ENCODE measurements at places on chromosomes 4 and X.
A peak's percentile ranks its signal among the peaks of the same experiment; 100 is the strongest.

DNA sequence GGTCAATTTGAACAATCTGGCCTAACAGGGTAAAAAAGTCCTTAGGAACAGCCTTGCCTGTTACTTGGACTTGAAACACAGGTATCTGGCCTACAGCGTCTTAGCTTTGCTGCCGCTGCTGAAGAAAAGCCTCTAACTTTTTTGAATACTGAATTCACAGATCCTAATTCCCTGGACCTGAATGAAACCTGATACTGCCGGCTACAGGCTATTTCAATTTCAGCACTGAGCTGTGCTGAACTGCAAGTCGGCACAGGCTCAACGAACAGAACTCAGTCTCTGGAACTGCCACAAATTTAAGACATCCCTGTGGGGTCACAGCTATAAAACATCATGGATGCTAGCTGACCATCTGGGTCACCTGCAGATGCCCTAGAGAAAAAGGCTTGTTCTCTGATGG, 7.2 kb downstream of the NR0B1 start:
- peak; percentile 11 for DNase-seq

DNA sequence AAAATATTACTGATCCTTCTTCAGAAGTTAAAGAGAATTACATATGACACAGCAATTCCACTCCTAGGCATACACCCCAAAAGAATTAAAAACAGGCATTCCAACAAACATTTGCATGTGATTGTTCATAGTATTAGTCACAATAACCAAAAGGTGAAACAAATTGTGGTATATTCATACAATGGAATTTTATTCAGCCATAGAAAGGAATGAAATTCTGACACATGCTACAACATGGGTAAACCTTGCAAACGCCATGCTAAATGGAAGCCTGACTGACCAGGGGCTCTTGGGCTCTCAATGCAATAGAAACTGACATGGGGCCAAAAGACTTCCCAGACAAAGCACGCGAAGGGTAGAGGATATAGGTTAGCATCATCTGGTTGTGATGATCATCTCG, 62.1 kb upstream of the S100G start:
- DNase-seq = peak; percentile 36

- DNase-seq = no peak
Measured at GRCh38 chrX:48580662-48581061, 6.4 kb downstream of the RBM3 start.

- DNase-seq = peak; percentile 16
Measured at GRCh38 chrX:71917621-71918343, 7.1 kb downstream of the NHSL2 start.

GRCh38 chr4:14028862-14029261, 401.3 kb upstream of the BOD1L1 start:
- DNase-seq = no peak

DNA sequence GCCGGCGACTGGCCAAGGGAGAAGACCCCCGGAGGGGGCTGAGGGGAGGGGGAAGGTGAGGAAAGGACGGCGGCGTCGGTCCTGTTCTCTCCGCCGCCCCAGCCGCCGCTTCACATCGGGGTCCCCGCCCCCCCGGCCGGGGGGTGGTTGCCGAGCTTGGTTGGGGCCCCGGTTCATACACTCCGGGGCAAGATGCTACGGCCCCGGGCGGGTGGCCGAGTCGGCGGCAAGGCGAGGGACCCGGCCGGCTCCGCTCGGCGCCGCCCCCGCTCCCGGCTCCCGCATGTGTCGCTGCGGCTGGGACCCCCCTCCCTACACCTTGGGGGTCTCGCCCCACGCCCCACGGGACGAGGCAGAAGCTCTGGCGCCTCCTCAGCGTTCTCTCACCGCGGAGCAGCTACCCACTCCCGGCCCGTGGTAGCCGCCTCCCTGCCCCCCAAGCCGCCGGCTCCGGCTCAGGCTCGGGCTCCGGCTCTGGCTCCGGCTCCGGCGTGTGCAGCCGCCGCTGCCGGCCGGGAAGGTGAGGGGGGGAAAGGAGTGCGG, 461 bp downstream of the FBXW7 start:
- DNase-seq = no peak

- no peak for DNase-seq
Measured at GRCh38 chrX:96824166-96824565, 59.5 kb upstream of the RPA4 start.

DNA sequence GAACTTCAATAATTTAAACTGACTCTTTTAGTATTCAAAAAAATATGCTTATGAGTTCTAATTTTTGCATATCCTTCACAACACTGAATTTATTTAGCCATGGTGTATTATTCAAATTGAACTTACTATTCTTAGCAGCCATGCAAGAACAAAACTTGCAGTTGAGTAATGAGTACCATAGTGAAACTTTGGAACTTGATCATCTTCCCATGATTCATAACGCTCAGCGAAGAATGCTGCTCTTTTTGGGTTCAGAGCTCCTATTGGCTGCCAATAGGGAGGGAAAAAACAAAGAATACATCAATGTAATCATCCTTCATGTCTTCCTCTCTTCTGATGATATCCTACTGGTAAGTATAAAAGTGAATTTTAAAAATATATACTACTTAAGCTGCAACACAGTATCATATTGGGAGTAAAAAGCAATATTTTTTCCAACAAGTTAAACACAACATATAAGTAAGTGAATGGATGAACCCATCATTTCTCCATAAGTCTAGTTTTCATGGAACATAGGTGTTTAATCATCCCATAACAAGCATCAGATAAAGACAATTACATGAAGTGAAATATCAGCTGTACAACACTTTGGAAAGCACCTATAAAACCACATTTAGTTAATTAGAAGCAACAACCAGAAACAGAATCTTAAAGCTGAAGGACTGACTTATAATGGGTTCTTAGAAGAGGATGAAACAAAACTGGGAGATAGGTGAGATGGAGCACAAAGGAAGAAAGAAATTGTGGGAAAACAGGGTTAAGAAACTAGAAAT, 145.2 kb upstream of the MAB21L2 start:
- DNase-seq = no peak

DNA sequence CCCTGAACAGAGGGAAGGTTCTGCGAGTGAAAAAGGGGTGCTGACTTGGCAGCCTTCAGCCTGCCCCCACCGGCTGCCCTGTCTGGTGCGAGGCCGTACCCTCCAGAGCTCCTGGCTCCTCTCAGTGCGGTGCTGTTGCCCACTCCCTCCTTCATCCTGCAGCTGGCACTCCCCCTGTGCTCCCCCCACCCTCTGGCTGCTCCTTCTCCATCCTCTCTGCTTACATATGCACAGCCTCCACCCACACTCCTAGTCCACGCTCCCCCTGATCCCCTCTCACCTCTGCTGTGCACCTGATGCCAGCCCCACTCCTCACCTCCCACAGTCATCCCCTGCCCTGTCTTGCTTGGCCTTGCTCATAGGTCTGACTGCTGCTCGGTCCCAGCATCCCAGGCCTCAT, 9.9 kb downstream of the MAN2B2 start:
- no peak for DNase-seq

GRCh38 chr4:121656269-121656641, 40.5 kb downstream of the ANXA5 start:
- peak; percentile 83 for DNase-seq

DNA sequence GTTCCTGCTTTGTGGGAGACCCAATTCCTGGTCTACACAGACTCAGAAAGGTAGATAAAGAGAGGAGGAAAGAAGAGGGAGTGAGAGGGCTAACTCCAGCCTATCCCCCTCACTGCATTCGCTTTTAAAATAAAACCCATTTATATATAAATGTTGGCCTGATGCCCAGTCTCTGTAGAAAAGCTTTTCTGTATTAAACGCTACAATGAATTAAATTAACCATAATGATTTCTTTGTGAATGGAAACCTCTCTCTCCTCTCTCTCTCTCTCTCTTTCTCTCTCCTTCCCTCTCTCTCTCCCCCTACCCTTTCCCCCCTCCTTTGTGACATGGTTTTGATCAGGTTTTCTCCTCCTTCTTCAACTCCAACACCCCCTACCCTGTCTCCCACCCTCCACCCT, 34.8 kb downstream of the PJA1 start:
- no peak for DNase-seq

- DNase-seq = peak; percentile 48
Measured at GRCh38 chrX:34918091-34918736, 24.4 kb upstream of the FAM47B start.

- no peak for DNase-seq
Measured at GRCh38 chr4:101039367-101039766, 308.0 kb downstream of the PPP3CA start.

DNA sequence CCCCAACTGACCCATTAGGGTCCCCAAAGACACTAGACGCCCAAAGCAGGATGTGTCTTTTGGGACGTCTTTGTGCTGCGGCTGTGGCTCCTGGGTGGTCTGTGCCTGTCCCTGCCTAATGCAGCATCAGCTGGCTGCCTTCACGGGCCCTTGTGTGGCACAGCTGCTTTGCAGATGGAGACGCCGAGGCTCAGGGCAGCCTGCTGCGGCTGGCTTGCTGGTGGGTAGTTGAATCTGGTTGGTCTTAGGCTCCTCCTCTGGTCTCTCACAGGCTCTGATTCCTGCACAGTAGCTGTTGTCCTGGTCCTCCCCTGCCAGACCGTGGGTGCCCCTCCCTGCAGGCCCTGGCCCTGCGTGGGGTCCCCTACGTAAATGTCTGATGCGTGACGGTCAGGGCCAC, 8.1 kb downstream of the CPZ start:
- DNase-seq = no peak

DNA sequence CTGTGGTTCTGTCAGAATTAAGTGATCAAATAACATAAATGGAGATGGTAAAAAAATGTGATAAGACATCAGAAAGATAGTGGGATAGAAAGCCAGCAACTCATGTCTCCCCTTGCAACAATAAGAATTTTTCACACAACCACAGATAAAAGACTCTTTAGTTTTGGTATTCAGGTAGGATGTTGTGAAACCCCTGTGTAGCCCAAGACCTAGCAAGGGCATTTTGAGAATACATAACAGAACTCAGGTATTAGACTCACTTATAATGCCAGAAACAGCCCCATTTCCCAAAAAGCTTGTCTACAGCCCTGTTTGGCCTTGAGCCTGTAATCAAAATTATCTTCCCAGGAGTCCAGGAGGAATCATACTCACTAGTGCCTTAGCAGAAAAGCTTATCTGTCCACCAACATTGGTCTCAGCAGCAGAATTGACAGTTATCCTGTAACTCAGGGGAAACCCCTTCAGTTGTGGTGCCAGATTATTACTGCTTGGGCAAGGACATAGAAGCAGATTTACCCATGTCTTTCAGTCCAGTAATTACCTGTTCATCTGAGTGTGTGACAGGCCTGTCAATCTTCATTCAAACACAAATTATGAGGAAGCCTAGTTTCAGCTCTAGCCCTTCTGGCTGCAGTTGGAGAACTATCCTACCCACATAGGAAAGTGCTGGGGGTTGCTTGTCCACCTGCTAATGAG, 41.0 kb upstream of the UGT2B17 start:
- no peak for DNase-seq

- DNase-seq = no peak
Measured at GRCh38 chrX:42954880-42955279, 176.9 kb upstream of the PPP1R2C start.

- DNase-seq = no peak
Measured at GRCh38 chrX:150337026-150337425, 26.1 kb upstream of the MAMLD1 start.

DNA sequence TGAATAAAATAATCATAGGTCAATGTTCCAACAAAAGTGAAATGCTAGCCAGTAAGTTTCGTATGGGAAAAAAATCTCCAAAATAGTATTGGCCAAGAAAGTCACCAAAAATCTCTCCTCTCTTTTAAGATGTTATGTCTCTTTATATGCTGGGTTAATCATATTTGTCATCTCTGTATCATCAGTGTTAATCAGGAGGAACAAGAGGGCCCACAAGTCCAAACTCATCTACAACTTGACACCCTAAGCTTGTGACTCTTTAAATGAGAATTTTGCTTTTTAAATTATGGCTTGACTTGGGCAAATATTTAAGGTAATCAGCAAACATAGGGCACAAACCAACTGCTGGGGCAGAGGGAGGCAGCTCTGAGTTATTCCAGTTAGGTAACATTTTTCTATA, 75.5 kb downstream of the AMMECR1 start:
- DNase-seq = no peak

GRCh38 chr4:84638092-84638491, 55.2 kb downstream of the CDS1 start:
- no peak for DNase-seq

- no peak for DNase-seq
Measured at GRCh38 chr4:88481537-88481936, 24.6 kb downstream of the HERC5 start.

- no peak for DNase-seq
Measured at GRCh38 chr4:150402871-150403272, 179.1 kb upstream of the MAB21L2 start.

- no peak for DNase-seq
Measured at GRCh38 chrX:9876201-9876600, 90.0 kb downstream of the SHROOM2 start.

GRCh38 chr4:45004847-45005565, 278.6 kb upstream of the GNPDA2 start:
- DNase-seq = no peak

DNA sequence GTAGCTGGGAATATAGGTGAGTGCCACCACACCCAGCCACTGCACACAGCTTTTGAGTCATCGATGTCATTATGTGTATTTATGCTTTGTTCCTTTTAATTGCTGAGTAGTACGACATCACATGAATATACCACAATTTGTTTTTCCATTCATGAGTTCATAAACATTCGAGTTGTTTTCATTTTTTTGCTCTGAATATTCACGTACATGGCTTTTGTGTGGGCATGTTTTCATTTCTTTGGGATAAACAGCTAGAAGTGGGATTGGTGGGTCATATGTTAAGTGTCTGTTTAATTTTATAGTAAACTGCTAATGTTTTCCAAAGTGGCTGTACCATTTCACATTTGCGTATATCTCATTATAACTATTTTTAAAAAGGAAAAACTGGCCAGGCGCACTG, 45.1 kb upstream of the KDR start:
- DNase-seq = peak; percentile 16

DNA sequence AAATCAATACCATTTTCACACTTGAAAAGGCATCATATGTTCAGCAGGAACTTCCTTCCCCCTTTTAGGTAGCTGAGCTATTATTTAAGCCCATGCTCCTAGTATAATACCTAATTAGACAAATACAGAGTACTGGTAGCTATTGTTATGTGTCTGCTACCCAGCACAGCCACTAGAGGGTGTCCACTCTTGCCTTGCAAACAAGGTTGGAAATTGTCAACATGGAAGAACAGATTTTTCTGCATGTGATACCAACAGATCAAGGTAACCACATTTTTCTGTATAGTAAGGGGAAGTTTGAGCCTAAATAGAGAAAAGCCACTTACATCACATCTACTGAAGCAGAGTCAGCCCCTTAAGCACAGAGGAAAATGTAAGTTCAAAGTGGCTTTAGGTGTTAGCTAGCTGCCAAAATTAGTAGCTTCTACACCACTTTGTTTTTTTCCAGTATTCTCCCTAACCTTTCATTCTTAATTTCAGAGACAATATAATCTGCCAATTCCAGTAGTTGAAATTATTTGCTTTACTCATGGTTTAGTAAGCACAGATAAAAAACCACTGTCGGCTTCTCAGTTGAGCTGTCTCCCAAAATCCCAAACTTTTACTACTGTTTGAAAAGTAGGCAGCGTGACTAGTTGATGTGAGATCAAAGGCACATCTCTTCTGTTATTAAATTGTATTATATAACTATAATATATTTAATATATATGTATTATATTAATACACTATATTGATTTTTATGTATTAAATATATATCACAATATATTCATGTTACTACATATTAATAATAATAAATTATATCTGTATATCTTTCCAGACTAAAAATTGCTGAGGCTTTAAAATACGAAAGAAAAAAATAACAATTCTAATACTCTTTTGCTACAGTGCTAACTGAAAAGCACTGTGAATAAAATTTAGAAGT, 38.2 kb downstream of the EDNRA start:
- DNase-seq = peak; percentile 78

- no peak for DNase-seq
Measured at GRCh38 chrX:73525928-73526690, 36.9 kb upstream of the CHIC1 start.

Data from AG10803 (cell line).